Dermis blood vessel endothelial cell (primary cell): ENCODE measurements at places on chromosomes 6 and 20. TPM values are rescaled to one million over a fixed set of nuclear protein-coding genes. Genes with fewer than 3 reads are reported as not detected.

MYBL2 gene
- 8.7 and 45.0 TPM in 2 replicates for total RNA-seq

LRP11 gene
- total RNA-seq, result 13.3 and 37.6 TPM in 2 replicates

SIRPD gene
- total RNA-seq, result not detected in 2 replicates

OPN5 gene
- not detected in 2 replicates for total RNA-seq

OVOL2 gene
- not detected in 2 replicates for total RNA-seq

ZNF311 gene
- 0.17 and 0.28 TPM in 2 replicates for total RNA-seq

HMGA1 gene
- 46.5 and 229 TPM in 2 replicates for total RNA-seq

THEMIS gene
- total RNA-seq, result not detected in 2 replicates

ZBTB24 gene
- total RNA-seq, result 6.9 and 7.5 TPM in 2 replicates

NR2E1 gene
- not detected in 2 replicates for total RNA-seq

ASIP gene
- total RNA-seq, result not detected in 2 replicates

SSTR4 gene
- not detected in 2 replicates for total RNA-seq

NKAIN4 gene
- total RNA-seq, result not detected in 2 replicates

MAFB gene
- 3.4 and 5.9 TPM in 2 replicates for total RNA-seq

CLPSL1 gene
- total RNA-seq, result not detected in 2 replicates

SIRPA gene
- 35.2 and 55.2 TPM in 2 replicates for total RNA-seq

SCRT2 gene
- total RNA-seq, result not detected in 2 replicates

BTNL2 gene
- total RNA-seq, result not detected in 2 replicates

SUN5 gene
- total RNA-seq, result not detected in 2 replicates

LHFPL5 gene
- not detected in 2 replicates for total RNA-seq

TPX2 gene
- 16.5 and 81.7 TPM in 2 replicates for total RNA-seq

CFB gene
- total RNA-seq, result 1.6 and 2.0 TPM in 2 replicates

CMTR1 gene
- 41.0 and 47.6 TPM in 2 replicates for total RNA-seq

FRK gene
- total RNA-seq, result 0.05 and 0.17 TPM in 2 replicates

PDE7B gene
- 26.6 and 58.5 TPM in 2 replicates for total RNA-seq

ZSCAN23 gene
- 0.51 and 0.74 TPM in 2 replicates for total RNA-seq

ID1 gene
- total RNA-seq, result 768 and 1,287 TPM in 2 replicates

FOXQ1 gene
- total RNA-seq, result not detected in 2 replicates

TINAG gene
- total RNA-seq, result not detected in 2 replicates

REM1 gene
- not detected in 2 replicates for total RNA-seq

SLC18B1 gene
- total RNA-seq, result 7.7 and 11.2 TPM in 2 replicates

CST5 gene
- not detected in 2 replicates for total RNA-seq

MCCD1 gene
- not detected in 2 replicates for total RNA-seq

CEP57L1 gene
- total RNA-seq, result 17.9 and 24.9 TPM in 2 replicates
